ENCODE measurements at places on chromosomes 2 and 18.

GRCh38 chr2:33763671-33764310 lies 164.7 kb upstream of the FAM98A start:
- peak; percentile 23 for DNase-seq

- no peak for DNase-seq
Observed at GRCh38 chr2:142876423-142876822, 1.0 kb upstream of the KYNU start.

- peak; percentile 48 for DNase-seq
Observed at GRCh38 chr2:46963941-46964673, 48.5 kb upstream of the MCFD2 start.

GRCh38 chr2:73516033-73516432 lies 126.2 kb downstream of the NAT8 start:
- DNase-seq, result no peak

DNA sequence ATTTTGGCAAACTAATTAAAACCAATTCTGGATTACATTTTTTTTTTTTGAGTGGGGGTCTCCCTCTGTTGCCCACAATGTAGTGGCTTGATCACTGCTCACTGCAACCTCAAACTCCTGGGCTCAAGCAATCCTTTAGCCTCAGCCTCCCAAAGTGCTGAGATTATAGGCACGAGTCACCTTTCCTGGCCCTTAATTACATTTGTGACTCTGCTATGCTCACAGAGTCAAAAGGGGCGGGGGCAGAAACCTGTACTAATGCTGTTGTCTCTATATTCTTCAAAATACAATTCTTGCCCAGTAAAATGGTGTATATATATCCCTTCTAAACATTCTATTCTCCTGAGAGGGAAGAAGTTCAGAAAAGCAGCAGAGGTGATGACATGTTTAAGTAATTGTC lies 23.2 kb downstream of the PRKD3 start:
- DNase-seq, result no peak

GRCh38 chr18:10490401-10491165 lies 35.2 kb upstream of the NAPG start:
- peak; percentile 10 for DNase-seq

GRCh38 chr2:95042472-95043271 lies 17.2 kb downstream of the MAL start:
- no peak for DNase-seq

GRCh38 chr2:134897932-134898331 lies 20.7 kb upstream of the CCNT2 start:
- DNase-seq, result no peak

DNA sequence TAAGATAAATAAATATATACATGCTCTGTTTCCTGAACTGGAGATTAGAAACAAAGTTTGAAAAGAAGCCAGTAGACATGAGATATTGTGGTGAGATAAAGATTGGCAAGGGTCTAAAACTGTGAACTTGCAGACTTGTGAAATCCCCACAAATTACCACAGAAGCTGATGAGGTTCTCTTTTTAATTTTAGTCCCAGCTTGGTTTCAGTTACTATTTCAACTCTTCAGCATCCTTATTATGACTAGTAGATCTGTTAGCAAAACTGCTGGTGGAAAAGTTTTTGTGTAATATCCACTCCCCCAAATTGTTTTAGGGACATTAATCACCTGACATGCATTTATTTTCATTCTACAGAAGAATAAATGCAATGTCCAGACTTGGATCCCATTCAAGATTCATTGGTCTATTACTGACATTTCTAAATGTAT lies 20.8 kb downstream of the RASGRP3 start:
- DNase-seq, result peak; percentile 32

- DNase-seq, result no peak
Observed at GRCh38 chr18:2223849-2224248, 347.5 kb downstream of the METTL4 start.

DNA sequence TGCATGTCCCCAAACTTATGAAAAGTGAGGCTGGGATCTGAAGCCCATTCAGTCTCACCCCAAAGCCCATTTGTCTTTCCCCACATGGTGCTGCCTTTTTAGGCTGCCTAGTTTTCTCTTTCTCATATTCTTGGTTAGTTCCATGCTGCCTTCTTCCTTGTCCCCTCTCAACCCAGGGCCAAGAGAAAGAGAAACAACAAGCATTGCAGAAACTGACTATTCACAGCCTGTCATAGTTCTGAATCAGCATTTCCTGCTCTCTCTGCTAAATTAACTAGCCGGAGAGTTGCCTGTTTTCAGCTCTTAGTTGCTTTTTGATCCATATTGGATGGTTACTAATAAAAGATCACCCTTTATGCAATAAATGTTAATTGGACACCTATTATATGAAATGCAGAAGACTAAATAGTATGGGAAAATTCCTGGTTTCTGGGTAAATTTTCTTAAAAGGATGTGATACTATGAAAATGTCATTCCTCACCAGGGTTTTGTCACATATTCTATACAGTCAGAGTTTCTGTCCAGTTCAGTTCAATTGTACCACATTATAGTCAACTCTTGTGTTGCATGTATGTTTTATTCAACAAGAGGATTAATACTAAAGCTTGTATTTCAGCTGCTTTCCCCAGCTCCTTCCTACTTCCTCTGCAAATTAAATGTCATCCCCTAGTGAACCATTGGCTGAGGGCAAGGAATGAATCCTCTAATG lies 246.5 kb downstream of the GALR1 start:
- DNase-seq, result no peak

DNA sequence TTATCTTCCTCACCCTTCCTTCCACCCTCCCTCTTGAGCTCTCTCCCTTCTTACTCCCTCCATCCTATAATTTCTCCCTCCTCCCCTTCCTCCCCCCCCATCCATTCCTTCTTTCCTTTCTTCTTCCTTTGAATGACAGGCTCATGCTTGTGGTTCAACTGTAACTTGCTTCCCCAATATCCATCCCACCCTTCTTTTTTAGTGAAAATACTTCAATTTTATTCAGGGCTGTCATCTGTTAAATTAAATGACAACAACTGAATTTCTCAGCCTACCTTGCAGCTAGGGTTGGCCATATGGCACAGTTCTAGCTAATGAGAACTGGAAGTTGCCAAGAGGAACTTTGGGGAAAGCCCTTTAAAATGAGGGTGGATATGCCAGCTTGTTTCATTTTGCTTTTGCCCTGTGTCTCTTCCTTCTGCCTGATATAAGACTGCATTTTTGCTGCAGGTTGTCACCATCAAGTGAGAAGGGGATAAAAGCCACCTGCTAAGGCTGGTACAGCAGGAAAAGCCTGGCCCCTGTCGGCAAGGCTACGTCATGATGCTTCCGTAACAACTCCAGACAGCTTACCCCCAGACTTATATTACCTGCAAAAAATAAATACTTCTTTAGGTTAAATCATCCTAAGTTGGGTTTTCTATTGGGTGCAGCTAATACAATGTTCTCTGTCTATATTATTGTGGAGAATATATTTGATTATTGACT lies 121.8 kb downstream of the NXPH2 start:
- no peak for DNase-seq

- DNase-seq, result no peak
Observed at GRCh38 chr18:41721103-41721790, 233.8 kb upstream of the PIK3C3 start.

All from Daoy (cell line).